ENCODE measurements at places on chromosomes 6 and 20.

- DNase-seq = no peak
Measured at GRCh38 chr6:110415086-110415916, at the start of gene DDO. TSS of gene DDO (minus strand) at chr6:110415575. CDS start at chr6:110413462, 2,113 bp downstream.

DNA sequence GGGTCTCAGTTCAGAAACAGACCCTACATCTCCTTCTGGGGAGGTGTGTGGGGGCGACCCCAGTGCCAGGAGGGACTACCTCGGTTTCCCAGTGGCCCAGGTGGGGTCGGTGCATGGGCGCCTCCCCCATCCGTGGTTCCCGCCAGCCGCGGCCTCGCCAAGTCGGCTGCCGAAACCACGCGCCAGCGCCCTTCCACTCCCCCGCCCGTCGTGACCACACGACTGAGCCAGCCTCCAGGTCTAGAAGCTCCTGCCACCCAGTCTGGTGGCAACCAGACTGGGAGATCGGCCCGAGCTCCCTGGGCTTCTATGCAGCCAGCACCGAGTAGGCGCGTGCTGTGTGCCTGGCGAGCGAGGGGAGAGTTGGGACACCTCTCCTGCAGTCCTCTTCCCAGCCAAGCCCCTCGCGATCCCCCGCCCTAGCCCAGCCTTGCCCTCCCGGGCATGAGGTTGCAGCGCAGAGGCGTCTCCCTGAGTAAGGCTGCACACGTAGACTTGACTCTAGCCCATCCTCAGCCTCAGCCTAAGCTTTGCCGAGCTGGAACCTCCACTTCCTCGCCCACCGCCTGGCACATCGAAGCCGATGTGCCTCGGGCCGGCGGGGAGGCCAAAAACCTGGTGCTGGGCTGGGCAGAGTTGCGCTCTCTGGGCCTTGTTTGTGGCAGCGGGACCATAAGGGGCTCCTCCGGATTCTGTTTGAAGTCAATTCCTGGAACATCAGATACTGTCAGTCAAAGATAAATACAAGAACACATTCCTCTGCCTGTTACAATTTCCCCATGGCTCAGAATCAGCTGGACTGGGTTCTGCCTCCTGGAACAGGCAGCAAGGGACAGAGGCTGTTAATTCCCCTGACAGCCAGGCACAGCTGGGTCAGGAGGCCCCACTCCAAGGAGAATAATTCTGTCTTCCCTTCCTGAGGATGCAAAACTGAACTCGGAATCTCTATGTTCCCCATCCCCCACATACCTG is 1.5 kb upstream of the CPNE5 start:
- no peak for DNase-seq

DNA sequence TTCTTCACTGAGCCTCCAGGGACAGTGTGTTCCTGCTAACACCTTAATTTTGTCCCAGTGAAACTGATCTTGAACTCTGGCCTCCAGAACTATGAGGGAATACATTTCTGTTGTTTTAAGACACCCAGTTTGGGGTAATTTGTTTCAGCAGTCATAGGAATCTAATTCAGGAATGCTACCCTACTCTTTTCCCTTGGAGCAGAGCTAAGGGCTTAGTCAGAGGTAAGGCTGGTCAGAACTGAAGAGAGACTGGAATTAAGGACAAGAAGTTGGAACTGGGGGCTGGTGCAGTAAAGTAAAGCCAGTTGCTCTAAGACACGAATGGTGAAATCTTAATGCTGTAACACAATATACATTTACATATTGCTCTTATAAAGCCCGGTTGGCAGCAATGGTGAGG is 809.7 kb downstream of the MAFB start:
- no peak for DNase-seq

DNA sequence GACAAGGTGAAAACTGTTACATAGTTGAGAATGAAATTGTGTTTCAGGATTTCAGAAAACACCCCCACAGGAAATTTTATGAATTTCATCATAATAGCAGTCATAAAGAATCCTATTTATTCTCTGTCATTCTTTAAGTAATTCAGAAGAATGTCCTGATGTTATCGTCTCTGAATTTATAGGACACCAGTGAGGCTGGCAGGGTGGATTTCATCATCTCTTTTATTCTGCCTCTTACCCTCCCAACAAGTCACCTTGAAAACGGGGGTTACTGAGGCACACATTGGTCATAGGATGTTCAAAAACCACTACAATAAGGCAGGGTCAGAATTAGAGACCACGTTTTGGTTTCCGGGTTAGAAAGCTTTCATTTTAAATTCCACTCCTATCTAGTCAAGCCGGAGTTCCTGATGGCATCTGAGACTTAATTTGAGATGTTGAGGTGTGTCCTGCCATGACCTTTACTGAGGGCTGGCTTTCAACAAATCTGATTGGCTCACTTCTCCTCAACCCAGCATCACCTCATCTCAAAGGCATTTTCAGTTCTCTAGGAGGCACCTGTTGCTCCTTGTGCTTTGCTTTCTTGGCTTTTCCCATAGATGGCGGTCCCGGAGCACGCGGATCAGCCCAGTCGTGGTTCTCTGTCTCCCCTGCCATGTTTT is 230.6 kb upstream of the SUPT3H start:
- DNase-seq = no peak

DNA sequence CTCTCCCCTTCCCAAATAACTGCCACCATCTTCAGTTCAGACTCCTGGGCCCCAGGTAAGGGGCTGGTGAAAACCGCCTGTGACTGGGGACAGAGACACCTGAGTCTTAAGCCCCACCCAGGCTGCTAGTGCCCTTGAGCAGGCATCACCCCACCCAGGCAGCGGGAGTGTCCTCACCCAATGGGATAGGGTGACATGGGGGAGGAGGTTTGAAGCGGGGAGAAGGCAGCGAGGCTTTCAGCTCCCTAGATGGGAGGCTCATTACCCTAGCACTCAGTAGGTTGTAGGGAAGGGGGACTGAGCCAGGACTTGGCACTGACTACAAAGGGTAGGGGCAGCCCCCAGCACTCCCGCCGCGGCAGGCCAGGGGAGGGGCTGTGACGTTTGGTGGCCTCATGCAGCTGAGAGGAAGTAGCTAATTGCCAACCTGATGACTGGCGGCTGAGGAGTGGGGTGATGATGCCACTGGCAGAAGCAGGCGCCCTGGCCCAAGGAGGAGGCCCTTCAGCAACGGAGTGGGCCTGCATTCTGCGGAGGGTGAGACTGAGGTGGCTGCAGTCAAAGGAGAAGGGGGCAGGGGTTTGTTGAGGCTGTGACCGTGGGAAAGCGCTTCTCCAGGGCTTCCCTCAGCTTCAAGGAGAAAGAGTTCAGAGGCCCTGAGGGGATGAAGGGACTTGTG is 126.9 kb downstream of the MRPL14 start:
- DNase-seq = no peak

GRCh38 chr6:151070631-151071051 is 169.1 kb upstream of the AKAP12 start:
- DNase-seq = no peak

- no peak for DNase-seq
Measured at GRCh38 chr6:157615420-157615769, 207.7 kb upstream of the SNX9 start.

- no peak for DNase-seq
Measured at GRCh38 chr20:34172926-34173325, 60.9 kb upstream of the EIF2S2 start.

GRCh38 chr6:13851330-13851729 is 37.0 kb upstream of the MCUR1 start:
- DNase-seq = no peak

DNA sequence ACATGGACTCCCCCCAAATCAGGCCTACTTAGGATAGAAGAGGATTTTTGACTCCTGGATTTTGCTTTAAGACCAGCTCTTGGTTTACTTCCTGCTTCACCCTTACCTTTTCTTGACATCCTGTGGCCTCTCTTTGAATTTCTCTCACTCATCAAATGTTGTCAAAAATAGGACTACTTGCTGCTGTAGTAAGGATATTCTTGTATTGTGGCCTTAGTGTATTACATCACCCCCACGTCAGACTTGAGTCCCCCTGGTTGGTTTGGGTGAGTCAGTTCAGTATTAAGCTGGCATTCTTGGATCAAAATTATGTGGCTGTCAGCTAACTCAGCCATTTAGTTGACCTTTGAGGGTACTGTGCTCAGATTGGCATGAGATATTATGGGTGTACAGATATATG is 1.1 kb downstream of the TPX2 start:
- DNase-seq = no peak

DNA sequence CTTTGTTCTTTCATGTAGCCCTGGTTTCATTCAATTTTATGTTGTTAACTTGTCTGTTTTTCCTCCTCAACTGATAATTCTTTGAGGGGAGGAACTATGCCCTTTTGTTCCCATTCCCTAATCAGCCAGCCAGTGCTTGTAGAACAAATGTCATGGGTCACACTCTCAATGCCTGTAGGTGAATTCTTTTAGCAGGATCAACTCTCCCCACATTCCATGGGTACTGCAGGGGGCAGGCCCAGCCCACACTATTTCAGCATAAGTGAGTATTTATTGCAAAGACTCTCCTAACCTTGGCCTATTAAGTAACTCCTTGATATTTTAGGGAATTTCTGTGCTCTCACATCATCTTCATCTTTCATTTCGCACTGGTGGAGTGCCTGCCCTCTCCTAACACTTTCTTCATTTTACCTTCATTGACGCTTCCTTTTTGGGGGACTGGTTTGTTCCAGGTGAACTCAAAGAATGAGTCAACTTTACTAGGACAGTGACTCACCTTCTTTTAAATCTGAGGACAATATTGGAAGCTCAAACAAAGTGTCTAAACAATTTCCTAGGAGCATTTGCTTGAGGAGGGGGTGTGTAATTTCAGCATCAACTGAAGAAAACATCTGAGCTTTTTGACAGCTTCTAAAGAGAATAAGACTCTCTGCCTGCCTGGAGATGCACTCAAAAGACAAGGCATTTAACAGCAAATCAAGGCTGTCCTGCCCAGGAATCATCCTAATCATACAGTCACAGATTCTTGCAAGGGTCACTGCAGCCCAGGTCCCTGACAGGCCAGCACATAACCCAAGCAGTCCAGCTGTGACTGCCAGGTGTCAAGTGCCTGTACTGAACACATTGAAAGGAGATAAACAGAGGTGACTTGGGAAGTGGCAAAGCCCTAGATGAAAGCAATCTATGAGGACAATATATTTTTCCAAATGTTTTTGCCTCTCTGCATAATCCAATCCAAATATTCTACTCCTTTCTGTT is 263.9 kb upstream of the PRND start:
- no peak for DNase-seq

DNA sequence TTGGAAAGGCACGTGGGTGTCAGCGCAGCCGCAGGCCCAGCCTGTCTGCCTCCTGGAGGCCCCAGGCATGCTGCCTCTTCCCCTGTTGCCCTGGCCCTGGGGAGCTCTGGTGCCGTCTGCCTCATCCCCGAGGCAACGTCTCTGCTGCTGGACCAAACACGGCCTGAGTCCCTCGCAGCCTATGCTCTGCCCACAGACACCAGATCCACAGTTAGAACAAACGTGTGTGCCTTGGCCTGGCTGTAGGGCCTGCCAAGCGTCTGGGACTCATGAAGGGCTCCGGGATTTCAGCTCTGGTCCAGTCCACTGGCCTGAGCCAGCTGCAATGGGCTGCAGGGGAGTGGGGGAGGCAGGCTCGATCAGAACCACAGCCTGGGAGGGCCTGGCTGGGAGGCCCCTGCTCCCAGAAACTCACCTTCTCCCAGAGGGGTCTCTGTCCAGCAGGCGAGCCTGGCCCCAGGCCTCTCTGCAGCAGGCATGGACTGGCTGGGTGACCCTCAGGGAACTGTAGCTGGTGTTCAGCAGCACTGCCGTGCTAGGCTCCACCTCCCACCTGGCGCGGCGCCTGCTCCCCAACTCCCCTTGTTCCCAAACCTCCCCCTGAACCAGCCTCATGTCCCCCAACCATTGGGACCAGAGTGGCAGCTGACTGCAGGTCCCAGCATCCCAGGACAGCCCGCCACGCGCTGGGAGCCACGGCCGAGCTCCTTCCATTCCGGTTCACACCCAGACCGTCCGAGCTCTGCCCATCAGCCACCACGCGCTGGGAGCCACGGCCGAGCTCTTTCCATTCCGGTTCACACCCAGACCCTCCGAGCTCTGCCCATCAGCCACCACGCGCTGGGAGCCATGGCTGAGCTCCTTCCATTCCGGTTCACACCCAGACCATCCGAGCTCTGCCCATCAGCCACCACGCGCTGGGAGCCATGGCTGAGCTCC is 197.0 kb downstream of the DLL1 start:
- DNase-seq = no peak

GRCh38 chr6:128826606-128827005 is 56.3 kb upstream of the LAMA2 start:
- no peak for DNase-seq

- DNase-seq = peak; percentile 87
Measured at GRCh38 chr20:59525500-59526241, 78.7 kb upstream of the PHACTR3 start.

DNA sequence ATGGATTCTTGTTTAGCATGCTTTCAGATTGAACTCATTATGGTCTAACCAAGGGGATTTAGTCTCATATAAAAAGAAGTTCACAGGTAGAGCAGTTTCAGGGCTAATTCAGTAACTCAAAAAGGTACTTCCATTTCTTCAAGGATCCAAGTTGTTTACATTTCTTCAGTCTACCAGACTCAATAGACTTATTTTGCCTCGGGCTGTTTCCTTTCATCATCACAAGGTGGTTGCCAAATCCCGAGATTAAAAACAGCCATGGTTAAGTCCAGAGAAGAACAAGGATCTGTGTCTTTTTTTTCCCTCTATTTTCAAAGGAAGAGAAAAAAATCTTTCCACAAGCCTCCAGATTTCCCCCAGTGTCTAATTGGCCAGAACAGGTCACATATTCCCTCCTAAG is 69.8 kb upstream of the SNX9 start:
- DNase-seq = no peak

GRCh38 chr20:51438136-51438535 is 104.4 kb downstream of the NFATC2 start:
- DNase-seq = no peak

GRCh38 chr6:149899486-149899885 is 1.6 kb upstream of the RAET1E start:
- no peak for DNase-seq

DNA sequence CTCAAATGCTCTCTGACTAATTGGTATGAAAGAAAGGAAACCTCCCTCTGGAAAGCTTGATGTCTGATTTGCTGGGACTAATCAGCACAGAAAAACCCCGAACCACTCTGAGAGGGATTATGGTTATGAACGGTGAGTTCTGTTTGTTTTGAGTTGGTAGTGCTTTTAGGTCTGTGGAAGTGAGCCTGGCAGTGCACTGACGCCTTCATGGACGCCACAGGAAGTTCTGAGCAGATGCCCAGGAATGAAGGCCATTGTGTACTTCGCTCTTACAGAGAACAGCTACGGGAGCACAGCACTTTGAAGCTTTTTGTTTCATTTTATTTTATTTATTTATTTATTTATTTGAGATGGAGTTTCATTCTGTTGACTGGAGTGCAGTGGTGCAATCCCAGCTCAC is 754.1 kb downstream of the QKI start:
- no peak for DNase-seq

DNA sequence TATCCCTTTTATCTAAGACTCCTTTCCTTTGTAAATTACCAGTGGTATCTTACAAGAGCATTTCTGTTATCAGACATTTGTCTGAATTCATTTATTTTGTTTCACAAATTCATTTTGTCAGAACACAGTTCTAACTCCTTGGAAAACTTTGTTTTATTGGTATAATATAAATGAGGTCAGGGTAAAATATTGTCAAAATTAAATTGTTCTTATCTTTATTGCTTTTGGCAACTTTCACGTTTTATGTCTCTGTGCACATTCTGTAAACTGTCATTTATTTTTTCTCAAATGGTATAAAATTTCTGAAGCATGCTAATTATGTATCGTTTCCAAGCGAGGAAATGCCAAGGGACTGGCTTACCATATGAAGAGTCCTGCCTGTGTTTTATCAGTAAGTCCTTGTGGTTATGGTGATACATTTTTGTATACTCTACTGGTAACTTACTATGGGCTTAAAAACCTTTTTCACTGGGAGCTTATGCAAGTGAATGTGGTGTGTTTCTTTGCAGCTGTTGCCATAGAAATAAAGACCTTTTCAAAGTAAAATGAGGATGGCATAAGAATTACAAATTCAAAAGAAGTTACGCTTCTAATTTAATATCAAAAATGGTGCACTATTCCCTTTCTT is 214.2 kb downstream of the COL19A1 start:
- DNase-seq = no peak
